ENCODE measurements at places on chromosomes 13 and 19.

- DNase-seq, result no peak
These were observed 3.2 kb downstream of the LSM4 start for GRCh38 chr19:18319591-18320135.

- no peak for DNase-seq
These were observed 744.8 kb downstream of the PCDH17 start for GRCh38 chr13:58376349-58376748.

- DNase-seq, result no peak
These were observed 2.1 kb upstream of the TEX29 start for GRCh38 chr13:111318386-111318785.

GRCh38 chr19:16626796-16627192 is 1.2 kb downstream of the MED26 start:
- no peak for DNase-seq

- DNase-seq, result no peak
These were observed 23.3 kb upstream of the GGACT start for GRCh38 chr13:100611678-100612492.

GRCh38 chr19:18135712-18136584 is 17.0 kb upstream of the PIK3R2 start:
- DNase-seq, result no peak

- no peak for DNase-seq
These were observed 66.3 kb upstream of the MCF2L start for GRCh38 chr13:112902669-112903068.

- no peak for DNase-seq
These were observed 60.6 kb upstream of the ZNF724 start for GRCh38 chr19:23310729-23311211.

DNA sequence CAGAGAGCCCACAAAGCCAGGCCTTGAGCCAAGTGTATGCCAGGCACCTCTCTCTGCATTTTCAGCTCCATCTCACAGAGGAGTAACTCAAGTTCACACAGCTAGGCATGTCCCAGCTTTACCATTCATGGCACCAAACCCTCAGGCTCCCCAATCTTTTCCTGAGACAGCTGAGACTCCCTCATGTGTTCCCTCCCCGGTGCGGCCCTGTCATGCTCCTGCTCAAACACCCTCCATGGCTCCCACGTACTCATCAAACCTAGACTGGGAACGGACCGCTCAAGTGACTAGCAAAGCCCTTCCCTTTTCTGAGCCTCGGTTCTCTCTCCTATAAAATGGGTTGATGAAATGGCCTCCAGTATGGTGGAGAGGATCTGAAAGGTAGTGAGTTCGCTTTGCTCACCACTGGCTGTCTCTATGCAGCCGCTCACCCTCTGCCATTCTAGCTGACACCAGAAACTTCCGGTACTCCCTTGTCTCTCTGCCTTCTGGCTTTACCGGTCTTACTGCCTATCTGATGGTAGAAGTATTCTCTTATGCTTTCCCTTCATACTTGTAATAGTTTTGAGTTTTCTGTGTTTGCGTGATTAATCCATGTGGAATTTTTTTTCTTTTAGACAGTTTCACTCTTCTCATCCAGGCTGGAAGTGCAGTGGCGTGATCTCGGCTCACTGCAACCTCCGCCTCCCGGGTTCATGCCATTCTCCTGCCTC is 7.8 kb upstream of the SLC44A2 start:
- DNase-seq, result no peak

GRCh38 chr19:23800271-23800670 is 41.6 kb upstream of the ZNF681 start:
- DNase-seq, result no peak

DNA sequence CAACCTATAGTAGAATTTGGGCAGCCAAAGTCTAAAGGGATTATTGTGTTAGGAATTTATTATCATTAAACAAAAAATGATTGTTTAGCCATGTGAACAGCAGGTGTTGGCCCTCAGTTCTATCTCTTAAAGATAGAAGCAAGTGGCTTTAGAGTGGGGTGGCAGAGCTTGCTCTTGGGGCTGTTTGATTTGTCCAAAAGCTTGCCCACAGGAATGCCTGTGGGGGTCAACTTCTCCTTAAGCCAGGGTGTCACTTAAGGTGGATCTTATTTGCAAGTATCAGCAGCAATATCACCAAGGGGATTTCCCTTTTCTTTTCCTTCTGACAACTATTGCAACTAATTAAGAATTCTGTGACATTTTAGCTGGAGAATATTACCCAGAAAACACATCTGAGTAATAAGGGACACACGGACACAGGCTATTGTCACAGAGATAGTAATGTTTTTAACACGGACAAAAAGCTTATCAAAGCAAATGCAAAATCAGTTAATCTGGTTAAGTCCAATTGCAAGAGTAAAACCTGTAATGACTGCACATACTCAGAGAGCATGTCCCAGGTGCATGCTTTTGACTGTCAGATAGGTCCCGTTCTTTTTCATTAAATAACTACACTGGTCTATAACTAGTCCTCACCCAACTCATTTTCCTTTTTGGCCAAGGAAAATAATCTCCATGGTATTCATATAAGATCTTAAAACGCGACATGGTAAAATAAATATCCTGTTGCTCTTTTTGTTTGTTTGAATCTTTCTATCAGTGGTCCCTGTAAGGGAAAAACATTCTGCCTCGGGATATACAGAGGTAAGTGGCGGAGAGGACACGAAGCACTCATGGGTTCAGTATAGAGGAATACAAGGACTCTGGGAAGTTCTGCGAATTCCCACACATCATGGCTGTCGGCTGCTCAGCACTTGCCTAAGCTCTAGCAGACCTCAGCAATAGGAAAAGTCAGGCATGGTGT is 172.1 kb upstream of the RFC3 start:
- DNase-seq, result no peak

GRCh38 chr13:31987535-31988170 is 43.9 kb upstream of the FRY start:
- no peak for DNase-seq

DNA sequence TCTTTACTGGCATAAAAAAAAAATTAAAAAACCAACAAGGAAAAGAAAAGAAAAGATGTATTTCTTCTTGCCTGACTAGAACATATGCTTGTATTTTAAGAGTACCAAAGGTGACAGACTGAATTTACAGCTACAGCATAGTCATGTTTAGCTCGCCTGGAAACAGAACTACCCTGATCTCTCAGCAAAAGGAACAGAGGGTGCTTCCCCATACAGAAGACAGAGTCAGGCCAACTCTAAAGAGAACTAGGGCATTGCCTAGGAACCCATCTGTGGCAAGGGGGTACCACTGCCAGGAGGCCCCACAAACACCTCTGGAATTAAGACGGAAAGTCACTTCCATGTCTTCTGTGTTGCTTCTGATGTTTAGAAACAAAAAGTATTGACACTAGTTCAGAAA is 252.1 kb upstream of the STARD13 start:
- no peak for DNase-seq

DNA sequence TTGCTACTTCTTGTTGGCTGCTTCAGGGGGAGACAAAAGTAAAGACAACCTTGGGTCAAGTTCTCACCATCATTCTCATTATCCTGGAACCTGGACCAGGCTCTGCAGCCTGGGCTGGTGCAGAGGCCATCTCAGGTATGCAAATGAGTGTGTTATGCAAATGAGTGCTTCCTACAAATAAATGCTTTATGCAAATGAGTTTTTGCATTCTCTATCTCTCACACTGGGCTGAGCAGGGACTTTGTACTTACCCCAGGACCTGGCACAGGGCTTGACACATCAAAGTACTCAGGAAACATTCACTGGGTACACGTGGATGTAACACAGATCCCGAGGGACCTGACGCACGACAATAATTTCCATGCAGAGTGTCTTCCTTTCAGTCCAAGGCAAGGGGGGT is 103.0 kb downstream of the DNAJC15 start:
- no peak for DNase-seq

DNA sequence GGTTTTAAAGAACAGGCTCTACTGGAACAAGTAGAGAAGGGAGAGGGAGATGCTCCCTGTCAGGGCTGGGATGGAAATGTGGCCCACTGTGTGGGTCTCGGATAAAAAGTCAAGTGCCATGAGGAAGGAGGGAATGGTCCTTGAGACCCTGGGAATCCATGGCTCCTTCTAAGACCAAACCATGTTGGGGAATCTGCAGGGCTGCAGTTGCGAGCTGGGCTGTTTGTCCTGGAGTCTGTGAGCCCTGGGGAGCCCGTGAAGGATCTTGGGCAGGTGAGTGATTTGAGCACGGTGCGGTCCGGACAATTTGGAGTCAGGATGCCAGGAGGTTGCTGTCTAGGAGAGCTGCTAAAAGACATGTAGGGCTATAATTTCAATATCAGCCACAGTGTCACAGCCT is 359.4 kb downstream of the FGF9 start:
- DNase-seq, result no peak

GRCh38 chr19:2381148-2381820 is 21.2 kb downstream of the TMPRSS9 start:
- DNase-seq, result no peak

- DNase-seq, result no peak
These were observed 2.0 kb upstream of the CCDC97 start for GRCh38 chr19:41307954-41308449.

- no peak for DNase-seq
These were observed 9.3 kb downstream of the GSK3A start for GRCh38 chr19:42233106-42233505.

- DNase-seq, result no peak
These were observed 36.6 kb downstream of the PDS5B start for GRCh38 chr13:32622827-32623226.

DNA sequence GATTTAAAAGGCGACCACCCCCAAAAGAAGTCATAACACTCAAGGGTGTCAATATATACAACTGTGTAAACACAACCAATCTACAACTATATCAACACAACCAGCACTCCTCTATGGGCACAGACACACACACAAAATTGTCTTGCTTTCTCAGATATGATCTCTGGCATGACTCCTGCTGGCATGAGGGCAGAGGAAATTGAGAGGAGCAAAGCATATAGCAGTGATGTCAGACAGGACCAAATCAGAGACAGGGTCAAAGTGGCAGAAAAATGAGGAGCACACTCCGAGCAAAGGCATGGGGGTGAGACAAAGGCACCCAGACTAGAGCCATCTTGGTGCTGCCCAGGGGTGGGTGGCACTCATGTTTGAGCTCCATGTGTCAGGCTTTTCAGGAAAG is 9.6 kb downstream of the IRGQ start:
- DNase-seq, result no peak

- no peak for DNase-seq
These were observed 322.7 kb downstream of the SUCLA2 start for GRCh38 chr13:47678201-47678968.

GRCh38 chr13:28531845-28532387 is 37.0 kb upstream of the FLT1 start:
- no peak for DNase-seq

DNA sequence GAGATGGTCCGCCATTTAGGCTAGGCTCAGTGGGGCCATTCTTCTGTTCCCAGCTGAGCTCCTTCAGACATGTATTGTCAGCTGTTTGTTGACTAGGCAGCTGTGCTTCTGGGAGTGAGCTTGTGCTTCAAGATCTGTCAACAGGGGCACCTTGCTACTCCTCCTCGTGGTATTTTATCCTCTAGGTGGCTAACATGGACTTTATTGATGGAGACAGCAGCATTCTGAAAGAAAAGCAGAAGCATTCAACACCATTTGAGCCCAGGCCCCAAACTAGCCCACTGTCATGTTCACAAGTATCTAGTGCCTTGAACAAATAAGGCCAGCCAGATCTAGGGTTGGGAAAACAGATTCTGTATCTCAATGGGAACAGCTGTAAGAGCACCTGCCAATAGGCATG is 65.9 kb downstream of the ZNF429 start:
- no peak for DNase-seq

DNA sequence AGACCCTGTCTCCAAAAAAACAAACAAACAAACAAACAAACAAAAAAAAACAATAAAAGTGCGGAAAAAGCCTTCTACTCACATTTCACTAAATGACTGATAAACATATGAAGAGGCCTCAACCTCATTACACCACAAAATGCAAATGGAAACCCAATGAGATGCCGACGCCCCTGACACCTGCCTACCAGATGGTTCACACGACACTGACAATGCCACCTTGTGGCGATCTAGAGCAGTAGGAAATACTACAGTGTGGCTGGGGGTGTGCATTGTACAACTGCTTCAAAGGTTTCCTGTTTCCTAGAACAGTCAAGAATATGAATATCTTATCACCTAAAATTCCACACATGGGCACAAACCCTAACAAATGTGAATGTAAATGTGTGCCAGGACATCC is 14.0 kb downstream of the SCGB2B2 start:
- DNase-seq, result peak; percentile 37

DNA sequence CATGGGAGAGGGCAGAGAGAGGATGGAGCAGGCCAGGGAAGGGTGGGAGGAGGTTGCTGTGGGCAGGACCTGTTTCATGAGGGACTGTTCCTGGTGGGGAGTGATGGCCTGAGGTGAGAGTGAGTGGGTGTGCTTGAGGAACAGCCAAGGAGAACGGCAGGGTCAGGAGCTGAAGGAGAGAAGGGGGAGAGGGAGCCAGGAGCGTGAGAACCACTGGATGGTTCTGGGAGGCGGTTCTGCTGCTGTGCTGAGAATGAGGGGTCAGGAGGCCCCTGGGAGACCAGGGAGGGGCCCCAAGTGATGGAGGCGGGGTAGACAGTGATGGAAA is 7.8 kb downstream of the SIN3B start:
- no peak for DNase-seq

DNA sequence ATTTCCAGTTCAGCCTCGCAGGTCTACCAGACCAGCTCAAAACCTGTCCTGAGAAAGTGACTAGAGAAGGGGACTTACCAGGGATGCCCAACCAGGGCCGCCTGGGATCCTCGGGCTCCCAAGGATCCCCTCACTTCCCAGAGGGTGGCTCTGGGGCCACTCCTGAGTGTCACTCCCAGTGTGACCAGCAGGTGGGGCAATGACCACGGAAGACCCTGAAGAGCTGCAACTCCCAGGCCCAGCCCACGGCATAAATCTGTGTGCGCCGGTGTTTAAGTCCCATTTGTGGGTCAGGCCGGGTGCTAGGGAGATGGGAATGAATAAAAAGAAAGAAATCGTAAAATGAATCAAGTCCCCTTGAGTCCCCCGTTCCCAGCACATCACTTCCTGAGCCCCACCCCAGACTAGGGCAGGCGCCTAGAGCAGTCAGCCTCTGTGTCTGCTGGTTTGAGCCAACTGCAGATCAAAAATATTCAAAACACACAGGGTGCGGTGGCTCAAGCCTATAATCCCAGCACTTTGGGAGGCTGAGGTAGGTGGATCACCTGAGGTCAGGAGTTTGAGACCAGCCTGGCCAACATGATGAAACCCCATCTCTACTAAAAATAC is 10.7 kb downstream of the PTGIR start:
- DNase-seq, result peak; percentile 36

- no peak for DNase-seq
These were observed 15.5 kb downstream of the STAP2 start for GRCh38 chr19:4322942-4323665.

DNA sequence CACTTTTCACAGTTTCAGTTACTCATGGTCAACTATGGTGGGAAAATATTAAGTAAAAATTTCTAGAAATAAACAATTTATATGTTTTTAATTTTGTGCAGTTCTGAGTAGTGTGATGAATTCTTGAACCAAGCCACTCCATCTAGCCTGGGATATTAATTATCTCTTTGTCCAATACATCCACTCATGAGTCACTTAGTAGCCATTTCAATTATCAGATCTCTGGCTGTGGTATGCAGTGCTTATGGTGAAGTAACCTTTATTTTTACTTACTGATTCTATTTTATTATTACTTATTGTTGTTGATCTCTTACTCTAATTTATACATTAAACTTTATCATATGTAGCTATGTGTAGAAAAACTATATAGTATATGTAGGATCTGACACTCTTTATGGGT is 128.9 kb upstream of the KLHL1 start:
- no peak for DNase-seq

GRCh38 chr13:99922631-99923404 is 48.7 kb downstream of the ZIC5 start:
- DNase-seq, result no peak

Measured in DMS 273 treated with DMSO at 0.1 percent for 48 hours (cell line).